ENCODE measurements at places on chromosomes 2 and 18.

GRCh38 chr2:165863810-165864261, 69.8 kb upstream of the GALNT3 start:
- no peak for DNase-seq

DNA sequence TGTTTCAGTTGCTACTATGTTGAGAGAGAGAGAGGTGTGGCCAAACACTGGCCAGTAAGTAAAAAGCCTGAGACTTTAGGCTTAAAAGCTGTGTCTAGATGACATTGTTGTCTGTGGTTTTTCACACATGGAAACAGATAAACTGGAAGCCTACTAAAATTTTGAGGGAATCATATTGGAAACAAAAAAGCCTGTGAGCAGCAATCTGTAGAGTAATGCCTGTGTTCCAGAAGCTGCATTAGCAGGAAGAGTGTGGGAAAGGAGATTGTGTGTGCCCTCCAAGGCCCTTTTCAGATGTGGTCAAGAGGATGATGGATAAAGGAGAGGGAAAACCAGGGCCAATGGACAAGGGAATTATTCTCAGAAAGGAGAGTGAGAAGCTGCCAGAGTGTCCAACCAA, 236.3 kb upstream of the SPRED2 start:
- no peak for DNase-seq

- no peak for DNase-seq
Measured at GRCh38 chr2:235506997-235507615, 13.3 kb downstream of the AGAP1 start.

- DNase-seq = no peak
Measured at GRCh38 chr2:20187331-20187730, 37.6 kb downstream of the SDC1 start.

DNA sequence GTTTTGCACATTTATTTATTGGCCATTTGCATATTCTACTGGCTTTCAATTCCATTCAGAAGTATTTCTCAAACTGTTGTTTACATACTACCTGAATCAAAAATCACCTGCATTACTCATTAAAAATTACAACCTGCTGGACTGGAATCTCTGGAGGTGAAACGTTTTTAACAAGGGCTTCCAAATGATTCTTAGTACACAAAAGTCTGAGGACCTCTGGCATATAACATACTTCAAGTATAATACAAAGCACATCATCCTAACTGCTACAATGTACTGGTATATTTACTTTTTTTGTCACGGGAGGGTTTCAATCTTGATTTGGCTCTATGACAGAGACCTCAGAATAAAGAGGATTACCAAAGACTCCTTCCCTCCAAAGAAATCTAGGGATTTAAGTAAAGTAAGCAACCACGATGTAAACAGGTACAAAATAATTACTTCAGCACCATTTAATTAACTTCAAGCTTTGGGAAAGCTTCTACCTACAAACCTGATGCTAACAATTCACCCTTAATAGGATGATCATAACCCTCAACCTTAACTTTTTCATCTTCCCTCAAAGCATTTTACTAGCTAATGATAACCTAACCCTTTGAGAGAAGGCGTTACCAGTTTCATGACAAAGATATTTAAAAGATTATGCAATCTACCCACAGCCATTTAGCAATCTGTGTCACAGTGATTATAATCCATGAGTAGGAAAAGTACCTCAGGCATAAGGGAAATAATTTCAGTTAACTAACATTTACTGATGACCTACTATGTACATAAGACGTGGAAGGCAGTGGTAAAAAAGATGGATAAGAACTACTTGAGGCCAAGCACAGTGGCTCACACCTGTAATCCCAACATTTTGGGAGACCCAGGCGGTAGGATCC, 24.7 kb downstream of the ATAD2B start:
- no peak for DNase-seq

- DNase-seq = no peak
Measured at GRCh38 chr2:44360749-44361329, 455 bp downstream of the PREPL start.

- DNase-seq = no peak
Measured at GRCh38 chr2:15579641-15580040, 12.0 kb upstream of the DDX1 start.

DNA sequence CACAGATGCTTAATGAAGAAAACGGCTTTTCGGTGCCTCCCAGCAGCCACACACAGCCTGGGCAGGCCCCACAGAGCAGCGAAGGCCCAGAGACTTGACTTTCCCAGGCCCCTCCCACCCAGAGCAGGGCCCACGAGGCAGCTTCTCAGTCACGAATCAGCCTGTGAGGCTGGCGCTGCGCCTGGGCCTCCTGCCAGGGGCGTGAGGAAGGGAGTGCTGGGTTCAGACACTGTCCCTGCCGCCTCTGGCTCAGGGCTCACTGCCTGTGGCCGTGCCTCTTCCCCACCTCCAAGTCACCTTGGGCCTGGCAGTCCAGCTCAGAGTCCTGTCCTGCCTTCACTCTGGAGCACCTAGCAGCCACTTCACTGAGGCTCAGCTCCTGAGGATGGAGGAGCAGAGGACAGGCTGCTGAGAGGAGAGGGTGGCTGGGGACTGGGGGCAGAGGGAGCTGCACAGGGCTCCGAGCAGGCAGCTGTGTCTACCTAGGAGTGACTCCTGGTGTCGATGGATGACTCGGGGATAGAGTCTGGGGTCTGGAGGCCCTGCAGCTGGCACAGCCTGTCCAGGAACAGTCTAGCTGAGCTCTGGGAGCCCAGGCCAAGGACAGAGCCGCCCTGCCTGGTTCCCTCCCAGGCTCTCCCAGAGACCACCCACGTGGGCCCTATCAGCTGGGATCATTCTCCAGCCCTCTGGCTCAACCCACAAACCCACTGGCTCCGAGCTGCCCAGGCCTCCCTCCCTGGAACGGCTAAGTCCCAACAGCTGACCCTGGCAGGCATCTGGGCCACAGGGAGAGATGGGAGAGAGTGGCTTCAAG, 36.4 kb upstream of the FOSL2 start:
- no peak for DNase-seq

GRCh38 chr2:117850015-117850414, 35.5 kb downstream of the DDX18 start:
- DNase-seq = no peak

DNA sequence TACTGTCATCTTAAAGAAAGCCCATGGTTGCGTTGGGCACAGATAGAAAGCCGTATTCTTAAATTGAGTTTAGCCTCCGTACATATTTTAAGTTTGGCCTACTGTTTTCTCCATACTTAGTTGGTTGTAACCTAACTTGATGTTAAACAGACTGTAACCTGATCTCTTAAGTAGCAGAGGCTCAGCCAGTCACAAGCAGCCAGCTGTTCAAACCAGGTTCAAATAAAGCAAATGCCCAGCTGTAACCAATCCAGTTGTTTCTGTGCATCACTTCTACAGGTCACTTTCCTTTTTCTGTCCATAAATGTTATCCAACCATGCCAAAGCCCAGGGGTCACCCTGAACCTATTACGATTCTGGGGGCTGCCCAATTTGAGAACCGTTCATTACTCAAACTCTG, 10.0 kb upstream of the THADA start:
- no peak for DNase-seq

DNA sequence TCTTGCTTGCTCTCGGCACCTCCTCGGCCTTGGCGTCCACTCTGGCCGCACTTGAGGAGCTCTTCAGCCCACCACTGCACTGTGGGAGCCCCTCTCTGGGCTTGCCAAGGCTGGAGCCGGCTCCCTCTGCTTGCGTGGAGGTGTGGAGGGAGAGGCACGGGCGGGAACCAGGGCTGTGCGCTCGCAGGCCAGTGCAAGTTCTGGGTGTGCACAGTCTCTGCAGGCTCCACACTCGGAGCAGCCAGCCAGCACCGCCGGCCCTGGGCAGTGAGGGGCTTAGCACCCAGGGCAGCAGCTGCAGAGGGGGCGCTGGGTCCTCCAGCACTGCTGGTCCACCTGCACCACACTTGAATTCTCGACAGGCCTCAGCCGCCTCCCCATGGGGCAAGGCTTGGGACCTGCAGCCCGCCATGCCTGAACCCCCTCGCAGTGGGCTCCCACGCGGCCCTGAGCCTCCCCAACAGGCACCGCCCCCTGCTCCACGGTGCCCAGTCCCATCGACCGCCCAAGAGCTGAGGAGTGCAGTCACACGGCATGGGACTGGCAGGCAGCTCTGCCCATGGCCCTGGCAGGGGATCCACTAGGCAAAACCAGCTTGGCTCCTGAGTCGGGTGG, 411.2 kb upstream of the CHAC2 start:
- no peak for DNase-seq

Measured in NCI-H1930 (cell line).